Hematopoietic multipotent progenitor cell treated with erythropoietin and hydrocortisone succinate and interleukin-3 and kit ligand, for 6 days (in vitro differentiated cells): ENCODE measurements at places on chromosomes 3 and 15.

DNA sequence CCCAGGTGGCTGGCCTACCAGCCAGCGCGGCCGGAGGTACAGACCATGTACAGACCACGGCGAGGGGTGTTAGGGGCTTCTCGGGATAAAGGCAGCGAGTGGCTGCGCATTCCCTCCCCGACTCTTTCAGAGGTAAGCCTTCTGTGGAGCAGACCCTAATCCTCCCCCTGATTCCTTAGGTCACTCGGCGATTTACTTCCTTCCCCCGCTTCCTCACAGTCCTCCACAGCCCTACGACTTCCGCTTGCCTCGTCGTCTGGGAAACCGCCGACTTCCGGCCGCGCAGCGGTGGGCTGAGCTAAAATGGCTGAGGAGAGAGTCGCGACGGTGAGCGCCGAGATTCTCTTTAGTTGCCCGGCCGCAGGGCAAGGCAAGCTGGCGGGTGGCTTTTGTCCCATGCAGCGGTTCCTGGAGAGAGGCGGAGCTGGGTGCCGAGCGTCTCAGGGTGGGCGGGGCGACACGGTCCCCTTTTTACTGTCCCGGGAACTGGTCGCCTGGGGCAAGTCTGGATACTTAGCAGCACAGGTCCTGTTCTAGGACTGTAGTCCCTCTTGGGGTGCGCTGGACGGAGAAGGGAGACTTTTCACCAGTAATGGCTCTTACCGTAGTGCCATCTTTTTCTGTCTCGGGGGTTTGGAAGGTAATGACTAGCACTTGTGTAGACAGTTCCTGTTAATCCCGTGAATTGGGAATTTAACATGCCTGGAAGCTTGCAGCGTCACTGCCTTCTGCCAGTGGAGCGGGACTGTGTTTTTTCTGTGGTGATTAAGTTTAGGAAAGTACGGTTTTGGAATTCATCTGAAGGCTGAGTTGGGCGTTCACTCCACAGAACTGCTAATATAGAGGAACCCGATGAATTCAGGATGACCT, at the start of the genes BBS4 and HIGD2B:
Gene BBS4 (plus strand): TSS at position 283 of the 870 bp plus-strand sequence. CDS start 21 bp downstream, at position 304.
Gene HIGD2B (minus strand): TSS at position 258 of the 870 bp plus-strand sequence. CDS start 9,808 bp downstream, outside the sequence.
- DNase-seq, result peak; percentile 96

DNA sequence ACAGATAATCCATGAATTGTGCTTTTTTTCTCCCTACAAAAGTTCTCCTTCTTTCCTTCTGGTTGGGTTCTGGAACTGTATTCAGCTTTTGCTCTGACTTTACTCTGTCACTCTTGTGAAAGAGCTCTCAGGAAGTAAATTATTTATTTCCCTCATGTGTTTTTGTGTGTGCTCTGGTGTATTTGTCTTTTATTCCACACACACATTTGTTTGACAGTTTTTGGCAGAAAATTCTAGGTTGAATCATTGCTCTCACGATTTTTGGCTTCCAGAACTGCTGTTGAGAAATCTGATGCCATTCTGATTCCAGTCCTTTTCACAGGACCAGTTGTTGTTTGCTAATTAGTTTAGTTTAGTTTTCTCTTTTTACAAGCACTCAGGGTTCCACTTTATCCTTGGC, 172.8 kb downstream of the PLCH1 start:
- DNase-seq, result no peak

DNA sequence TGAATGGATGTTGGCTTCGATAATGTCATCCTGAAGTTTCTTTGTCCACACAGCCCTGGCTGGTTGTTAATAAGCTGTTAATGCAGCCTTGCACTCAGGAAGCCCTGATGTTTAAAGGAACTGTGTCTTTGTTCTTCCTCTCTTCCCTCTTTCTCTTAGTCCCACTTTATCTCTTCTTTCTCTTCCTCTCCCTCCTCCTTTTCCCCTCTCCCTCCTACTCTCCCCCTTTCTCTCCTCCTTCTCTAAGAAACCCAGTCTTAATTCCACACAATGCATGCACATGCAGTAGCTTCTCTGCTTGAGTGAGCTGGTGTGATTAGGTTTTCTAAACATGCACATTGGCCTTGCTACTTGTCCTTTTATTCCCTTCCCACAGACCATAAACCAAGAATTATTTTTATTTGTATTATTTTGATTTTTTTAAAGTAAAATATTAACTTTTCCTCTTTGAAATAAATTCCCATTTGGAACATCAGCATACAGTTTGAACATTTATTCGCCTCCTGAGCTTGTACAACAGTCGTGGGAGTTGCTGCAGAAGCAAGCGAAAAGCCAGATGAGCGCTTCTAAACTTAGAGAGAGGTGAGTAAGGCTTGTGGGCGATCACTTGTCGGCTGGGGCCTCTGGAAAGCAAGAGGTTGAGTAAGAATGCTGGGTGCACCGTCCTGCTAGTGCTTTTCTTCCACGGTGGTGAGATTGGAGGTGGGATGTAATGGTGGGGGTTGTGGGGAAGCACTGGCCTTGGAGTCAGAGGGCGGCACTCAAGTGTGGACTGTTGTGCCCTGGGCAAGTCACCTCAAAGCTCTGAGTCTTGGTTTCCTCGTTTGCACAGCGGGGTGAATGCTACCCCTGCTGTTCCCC, 7.2 kb downstream of the GHRL start:
- no peak for DNase-seq

- DNase-seq, result peak; percentile 93
Measured at GRCh38 chr15:65638681-65639089, 16.9 kb downstream of the SLC24A1 start.

DNA sequence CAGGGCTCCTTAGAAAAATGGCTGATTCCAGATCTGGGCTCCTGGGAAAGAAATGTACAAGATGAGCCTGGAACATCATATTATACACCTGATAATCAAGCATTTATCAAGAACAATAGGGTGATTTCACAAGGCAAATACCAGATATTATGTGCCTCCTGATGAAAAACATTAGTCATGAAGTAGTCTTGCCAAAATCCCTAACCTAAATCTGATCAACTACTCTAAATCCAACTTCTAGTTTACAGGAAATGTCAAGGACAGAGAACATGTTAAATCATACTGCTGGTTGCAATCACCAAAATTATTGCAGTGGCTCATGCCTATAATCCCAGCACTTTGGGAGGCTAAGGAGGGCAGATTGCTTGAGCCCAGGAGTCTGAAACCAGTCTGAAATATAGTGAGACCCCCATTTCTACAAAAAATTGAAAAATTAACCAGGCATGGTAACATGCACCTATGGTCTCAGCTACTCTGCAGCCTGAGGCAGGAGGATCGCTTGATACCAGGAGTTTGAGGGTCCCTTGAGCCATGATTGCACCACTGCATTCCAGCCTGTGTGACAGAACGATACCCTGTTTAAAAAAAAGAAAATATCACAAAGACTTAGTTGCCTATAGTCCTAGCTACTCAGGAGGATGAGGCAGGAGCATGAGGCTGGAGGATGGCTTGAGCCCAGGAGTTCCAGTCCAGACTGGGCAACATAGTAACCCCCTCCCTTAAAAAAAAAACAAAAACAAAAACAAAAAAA, 34.9 kb upstream of the ATP13A3 start:
- DNase-seq, result no peak

DNA sequence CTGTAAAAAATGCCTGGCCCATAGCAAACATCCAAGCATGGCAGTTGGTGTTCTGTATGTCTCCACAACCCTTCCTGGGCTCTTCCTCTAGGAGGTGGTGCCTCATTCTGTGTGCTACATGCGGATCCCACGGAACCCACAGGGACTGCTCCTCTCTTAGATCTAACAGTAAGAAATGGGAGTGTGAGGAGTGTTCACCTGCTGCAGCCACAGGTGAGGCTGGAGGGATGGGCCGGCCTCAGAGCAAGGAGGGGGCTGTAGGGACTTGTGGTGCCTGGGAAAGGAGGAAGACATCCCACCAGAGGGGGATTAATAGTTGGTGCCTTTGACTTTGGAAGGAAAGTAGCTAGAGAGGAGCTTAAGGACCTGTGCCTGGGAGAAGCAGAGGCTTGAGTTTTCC, 22.2 kb downstream of the SEMA3G start:
- DNase-seq, result no peak

DNA sequence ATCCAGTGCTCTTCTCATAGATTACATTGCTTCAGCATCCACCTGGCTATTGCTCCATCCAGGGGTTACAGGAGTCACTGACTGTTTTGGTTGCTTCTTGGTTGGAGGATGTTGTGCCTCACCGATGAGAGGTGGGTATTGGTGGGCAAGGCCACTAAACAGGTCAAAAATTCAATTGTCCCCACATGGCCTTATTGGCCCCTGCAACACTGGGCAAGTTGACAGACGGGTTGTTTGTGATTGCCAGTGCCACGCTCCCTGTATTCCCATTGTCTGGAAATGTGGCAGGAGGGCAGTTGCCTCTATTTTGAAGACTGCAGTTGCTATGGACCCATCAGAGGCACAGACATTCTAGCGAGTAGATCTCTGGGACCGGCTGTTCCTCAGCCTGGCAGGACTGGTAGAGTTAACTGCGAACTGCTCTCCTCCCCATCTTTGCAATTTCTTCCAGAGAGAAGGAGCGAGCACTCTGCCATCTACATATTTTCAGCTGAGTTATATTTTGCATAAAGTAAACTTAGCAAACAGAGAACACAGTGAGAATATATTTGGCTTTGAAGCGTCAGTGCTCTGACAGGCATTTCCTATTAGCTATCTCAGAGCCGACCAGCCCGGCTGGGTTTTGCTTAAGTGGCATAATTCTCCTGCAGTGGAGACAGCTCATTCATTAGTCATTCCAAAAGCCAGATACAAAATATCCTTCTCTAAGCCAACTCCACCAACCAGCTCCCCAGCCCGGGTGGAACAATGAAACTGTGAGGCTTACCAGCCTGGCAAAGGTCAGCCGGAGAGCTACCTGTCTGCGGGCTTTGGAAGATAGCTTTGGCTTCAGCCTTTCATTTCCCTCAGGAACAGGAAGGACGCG, 26.0 kb upstream of the MAGEF1 start:
- no peak for DNase-seq

DNA sequence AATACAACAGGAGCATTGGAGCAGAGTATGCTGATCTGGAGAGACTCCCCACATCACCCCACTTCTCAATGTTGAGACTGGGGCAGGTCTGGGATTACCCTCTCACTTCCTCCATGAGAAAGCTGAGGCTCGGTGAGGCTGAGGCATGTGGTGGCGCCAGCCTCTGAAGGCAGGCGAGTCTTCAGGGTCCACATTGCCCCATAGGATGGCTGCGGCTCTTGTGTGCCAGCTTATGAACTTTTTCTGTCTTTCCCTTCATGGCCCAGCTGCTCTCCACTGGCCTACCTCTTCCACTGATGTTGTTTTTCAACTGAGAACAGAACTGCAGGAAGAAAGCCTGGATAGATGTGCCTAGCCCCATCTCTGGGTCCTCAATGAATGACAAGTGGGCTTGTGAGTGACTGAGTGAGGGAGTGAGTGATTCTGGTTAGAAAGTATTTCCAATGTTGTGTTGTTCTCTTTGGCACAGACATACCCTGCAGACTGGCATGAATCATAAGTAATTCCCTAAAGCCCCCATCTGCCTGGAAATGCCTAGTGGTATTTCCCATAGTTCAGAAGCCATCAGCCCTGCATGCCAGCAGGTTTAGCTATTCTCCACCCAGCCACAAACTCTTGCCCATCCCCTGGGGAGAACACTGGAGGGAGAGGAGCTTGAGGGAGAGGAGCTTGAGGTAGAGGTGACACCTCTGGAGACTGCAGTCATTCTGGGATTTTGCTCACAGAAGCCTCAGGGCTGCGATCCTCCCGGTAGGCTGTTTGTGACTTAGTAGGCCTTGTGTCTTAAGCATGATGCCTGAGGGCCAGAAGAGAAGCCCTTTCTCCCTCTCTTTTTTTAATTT, 56.9 kb downstream of the AMOTL2 start:
- no peak for DNase-seq

DNA sequence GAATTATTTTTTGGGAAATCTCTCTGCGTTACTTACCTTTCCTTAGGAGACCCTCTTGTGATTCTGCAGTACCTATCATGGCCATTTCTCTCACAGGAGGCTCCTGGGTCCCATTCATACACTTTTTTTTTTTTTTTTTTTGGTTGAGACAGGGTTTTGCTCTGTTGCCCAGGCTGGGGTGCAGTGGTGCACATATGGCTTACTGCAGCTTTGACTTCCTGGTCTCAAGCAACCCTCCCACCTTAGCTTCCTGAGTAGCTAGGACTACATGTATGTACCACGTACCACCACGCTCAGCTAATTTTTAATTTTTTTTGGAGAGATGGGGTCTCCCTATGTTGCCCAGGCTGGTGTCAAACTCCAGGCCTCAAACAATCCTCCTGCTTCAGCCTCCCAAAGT, 36.1 kb downstream of the TRAK1 start:
- no peak for DNase-seq

- no peak for DNase-seq
Measured at GRCh38 chr3:70554170-70554569, 241.7 kb upstream of the MDFIC2 start.

GRCh38 chr15:89533861-89534544, 37.6 kb upstream of the RHCG start:
- DNase-seq, result no peak

DNA sequence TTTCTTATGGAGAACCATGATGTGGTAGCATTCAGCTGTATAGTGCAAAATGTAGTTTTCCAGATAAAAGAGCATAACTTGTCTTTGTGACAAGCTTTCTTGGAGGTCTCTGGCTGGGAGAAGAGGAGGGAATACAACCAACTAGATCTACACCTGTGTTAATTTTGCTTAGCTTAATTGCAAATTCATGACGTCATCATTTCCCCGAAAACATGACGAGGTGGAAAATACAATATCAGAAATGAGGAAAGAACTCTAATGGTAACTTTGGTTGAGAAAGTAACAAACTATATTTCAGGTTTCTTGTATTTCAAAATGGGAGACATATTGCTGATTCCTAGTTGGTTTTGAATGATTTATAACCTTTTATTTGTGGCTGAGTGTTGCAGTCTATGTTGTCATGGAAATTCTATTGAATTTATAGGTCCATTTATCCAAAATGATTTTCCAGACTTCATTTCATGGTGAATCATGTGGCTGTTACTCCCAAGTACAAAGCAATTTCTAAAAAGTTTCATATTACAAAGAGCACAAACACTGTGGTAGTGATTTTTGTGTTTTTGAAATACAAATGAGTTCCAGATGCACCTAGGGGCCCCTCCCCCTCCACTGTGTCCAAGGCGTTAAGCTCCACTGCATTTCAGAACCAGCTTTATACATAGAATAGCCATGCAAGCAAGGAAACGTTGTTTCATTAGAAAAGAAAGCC, 307.2 kb downstream of the FEZF2 start:
- no peak for DNase-seq

GRCh38 chr15:24696842-24697241, 21.3 kb downstream of the NPAP1 start:
- DNase-seq, result no peak

GRCh38 chr15:66956672-66957430, 108.6 kb upstream of the SMAD3 start:
- DNase-seq, result no peak

GRCh38 chr3:129543156-129543790, at the start of gene H1-8:
TSS of gene H1-8 (plus strand) at chr3:129543175. CDS start at chr3:129543219, 44 bp downstream.
- DNase-seq, result no peak

DNA sequence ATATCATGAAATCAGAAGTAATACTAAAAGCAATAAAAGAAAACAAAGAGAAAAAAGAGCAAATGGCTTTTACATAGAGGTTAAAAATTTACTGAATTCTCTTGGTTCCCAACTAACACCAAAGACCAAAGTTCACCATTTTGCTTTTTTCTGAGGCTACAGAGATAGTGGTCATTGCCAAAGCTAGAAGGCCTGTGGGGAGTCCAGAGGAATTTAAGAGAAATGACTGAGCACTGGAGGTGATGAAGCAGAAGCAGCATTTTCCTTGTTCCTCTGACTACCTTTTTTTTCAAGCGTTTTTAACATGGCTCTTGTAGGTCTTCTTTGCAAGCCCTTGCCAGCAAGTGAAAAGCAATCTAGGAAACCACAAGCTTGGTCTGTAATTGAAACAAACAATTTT, 58.2 kb downstream of the THBS1 start:
- DNase-seq, result no peak
